RCC 7860 (cell line): ENCODE measurements at places on chromosomes 13 and 19.

- DNase-seq, result no peak
Measured at GRCh38 chr19:29927944-29928625, 14.0 kb upstream of the URI1 start.

DNA sequence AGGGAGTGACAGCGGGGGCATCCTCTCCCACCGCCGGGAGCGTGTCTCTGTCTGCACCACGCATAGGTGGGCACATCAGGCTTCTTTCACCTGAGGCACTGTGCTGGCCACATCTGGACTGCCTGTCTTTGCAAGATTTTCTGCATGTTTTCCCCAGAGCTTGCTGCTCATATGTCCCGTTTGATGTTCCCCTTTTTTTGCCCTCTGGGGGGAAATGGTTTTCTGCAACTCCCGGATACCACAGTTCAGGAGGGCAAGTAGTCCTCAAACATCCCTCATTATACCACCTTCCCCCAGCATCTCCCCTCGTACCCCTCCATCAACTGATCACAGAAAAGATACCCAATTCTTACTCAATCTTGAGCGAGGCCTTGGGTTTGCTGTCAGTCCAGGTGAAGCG is 168.0 kb downstream of the PAN3 start:
- no peak for DNase-seq

DNA sequence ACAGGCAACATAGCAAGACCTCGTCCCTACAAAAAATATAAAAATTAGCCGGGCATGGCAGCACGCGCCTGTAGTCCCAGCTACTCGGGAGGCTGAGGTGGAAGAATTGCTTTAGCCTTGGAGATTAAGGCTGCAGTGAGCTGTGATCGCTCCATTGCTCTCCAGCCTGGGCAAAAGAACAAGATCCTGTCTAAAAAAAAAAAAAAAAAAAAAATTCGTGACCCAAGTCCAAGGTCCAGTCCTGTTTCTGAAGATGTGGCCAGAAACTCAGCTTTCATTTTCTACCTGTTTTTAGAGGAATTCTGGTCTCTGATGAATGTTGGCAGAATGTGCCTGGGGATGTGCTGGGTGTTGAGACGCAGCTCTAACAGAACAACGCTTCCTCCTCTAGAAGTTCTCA is 1.9 kb upstream of the PGPEP1 start:
- DNase-seq, result no peak

DNA sequence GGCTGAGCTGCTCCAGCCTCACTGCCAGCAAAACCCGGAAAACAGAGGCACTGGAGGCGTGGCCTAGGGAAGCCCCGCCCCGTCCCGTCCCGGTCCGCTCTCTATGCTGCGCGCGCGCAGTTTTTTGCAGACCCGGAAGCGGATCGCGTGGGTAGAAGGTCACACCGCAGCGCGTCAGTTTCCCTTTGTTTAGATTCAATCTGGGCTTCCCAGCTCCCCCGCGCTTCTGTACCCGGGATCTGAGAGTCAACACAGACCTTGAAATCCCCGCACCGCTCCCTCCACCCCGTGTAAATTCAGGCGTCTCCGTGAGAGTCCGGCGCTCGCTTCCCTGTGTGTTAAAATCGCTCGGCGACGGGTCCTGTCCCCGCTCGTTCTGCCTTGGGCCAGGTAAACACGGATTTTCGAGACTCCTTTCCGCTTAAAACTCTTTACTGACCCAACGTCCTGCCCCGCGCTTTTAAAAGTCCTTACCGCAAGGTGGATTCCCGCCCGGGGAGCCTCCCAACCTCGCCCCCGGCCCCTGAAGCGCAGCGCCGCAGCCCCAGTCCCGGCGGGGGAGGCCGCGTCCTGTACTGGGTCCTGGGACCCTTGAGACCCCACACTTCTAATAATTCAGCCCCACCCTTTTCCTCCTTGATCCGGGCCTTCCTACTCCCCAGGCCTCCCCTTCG is at the start of gene ZNF610:
TSS of gene ZNF610 (plus strand) at position 127 of the 674 bp plus-strand sequence. CDS start 12,930 bp downstream, outside the sequence.
- DNase-seq, result peak; percentile 48
